ENCODE measurements at places on chromosomes 4 and X.

- no peak for DNase-seq
Measured at GRCh38 chrX:120452131-120452530, 17.0 kb downstream of the LAMP2 start.

GRCh38 chrX:32842053-32842452 is 369.3 kb downstream of the DMD start:
- no peak for DNase-seq

- no peak for DNase-seq
Measured at GRCh38 chr4:54097152-54097551, 2.8 kb upstream of the GSX2 start.

DNA sequence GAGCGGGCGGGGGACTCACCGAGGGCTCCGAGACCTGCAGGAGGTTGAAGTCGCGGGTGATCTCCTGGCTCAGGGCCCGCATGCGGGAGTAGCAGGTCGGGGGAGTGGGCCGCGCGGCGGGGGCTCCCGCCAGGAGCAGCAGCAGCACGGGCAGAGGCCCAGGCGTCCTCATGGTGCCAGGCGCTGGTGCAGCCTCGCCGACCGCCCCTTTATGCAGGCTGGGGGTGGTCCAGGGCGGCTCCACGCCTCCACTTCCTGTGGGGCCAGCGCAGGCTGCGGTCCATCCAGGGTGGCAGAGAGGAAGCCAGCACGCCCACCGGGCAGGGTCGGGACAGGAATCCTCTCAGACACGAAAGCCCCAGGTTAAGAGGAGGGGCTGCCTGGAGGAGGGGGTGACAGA is at the start of gene CYTL1:
CYTL1 (minus strand) TSS at position 185 of the 400 bp plus-strand sequence; CDS start at position 172, 13 bp downstream.
- no peak for DNase-seq

GRCh38 chr4:5391492-5391891 is 316.9 kb downstream of the EVC2 start:
- DNase-seq: no peak

GRCh38 chrX:23554304-23554703 is 113.0 kb upstream of the PRDX4 start:
- DNase-seq: no peak

GRCh38 chr4:8050555-8051206 is 107.9 kb downstream of the ABLIM2 start:
- DNase-seq: peak; percentile 73

DNA sequence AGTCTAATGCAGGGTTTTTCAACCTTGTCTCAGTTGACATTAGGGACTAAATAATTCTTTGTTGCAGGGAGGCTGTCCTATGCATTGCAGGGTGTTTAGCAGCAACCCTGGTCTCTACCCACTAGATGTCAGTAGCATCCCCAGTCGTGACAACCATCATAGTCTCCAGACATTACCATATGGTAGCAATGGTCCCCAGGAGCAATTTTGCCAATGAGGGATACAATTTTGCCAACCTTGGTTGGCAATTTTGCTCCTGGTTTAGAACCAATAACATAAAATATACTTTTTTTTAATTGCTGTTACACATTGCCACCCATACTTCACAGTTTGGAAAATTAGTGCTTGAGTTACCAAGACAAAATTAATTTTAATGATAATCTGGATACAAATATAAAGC is 6.0 kb downstream of the EREG start:
- peak; percentile 8 for DNase-seq

- no peak for DNase-seq
Measured at GRCh38 chr4:4981427-4981826, 37.8 kb downstream of the CYTL1 start.

DNA sequence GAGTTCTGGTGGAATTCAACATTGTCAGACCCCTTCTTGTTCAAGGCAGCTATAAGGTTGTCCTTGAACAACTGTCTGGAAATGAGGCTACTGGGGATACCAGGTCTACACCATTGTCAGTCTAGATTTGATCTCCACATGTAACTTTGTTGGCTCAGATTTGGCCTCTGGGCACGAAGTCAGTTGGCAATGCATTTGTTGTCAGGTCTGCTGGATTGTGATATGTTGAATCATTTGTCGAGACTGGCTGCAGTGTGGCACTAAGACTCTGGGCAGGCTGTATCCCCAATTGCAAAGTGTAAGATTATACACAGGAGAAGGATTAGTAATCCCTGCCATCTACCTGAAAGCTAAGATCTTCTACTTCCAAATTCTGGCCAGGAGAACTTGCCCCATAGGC is 26.5 kb downstream of the ZNF81 start:
- DNase-seq: no peak

- no peak for DNase-seq
Measured at GRCh38 chrX:135596495-135596894, 76.0 kb downstream of the INTS6L start.

DNA sequence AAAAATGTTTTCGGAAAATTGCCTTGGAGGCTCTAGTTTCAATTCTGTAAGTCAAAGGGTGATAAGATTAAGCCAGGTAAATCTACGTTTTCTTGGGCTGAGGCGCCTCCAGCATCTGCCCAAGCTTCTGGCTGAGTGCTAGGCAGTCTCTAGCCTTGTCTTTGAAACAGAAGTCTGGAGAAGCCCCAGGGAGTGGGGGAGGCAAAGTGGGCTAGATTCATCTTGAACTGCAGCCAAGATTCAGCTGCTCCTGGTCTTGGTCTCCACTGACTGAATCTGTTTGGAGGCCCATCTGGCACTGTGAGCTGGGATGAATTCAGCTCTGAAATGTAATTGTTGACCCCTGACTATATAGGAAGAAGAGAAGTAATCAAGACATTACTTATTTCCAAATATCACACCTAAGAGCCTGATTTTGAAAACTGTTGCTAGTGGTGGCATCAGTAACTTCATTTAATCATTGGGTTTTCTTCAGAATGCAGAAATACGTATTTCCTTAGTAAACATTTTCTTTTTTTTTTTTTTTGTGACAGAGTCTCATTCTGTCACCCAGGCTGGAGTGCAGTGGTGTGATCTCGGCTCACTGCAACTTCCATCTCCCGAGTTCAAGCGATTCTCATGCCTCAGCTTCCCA is 187.3 kb upstream of the LEF1 start:
- no peak for DNase-seq

- no peak for DNase-seq
Measured at GRCh38 chr4:183097231-183098018, 1.6 kb upstream of the WWC2 start.

DNA sequence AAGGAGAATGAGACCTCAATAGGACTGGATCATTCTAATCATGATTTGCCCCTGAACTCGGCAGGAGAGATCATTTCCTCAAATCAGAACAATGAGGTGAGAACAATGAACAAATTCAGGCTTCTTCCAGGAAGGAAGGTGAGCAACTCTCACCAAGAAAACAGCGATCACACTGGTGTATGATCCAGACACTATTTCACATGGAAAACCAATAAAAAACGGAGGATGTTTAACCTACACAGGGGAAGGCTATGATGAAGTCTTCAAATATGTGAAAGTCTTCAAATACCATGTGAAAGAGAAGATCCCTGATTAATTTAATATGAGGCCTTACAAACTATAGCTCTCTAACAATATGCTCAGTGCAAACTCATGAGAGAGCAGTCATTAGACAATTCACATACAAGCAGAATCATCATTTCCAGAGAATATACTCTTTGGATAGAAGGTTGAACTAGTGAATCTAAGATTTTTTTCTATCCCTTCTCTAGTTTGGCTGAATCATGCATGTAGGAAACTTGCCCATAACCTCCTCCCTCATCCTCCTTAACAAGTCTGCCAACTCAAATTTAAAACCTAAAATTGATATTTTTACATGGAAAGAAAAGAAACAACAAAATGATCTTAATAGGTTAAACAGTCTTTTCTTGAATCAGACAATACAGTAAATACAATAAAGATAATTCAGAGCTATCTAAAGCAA is 122.5 kb downstream of the ADAMTS3 start:
- no peak for DNase-seq

DNA sequence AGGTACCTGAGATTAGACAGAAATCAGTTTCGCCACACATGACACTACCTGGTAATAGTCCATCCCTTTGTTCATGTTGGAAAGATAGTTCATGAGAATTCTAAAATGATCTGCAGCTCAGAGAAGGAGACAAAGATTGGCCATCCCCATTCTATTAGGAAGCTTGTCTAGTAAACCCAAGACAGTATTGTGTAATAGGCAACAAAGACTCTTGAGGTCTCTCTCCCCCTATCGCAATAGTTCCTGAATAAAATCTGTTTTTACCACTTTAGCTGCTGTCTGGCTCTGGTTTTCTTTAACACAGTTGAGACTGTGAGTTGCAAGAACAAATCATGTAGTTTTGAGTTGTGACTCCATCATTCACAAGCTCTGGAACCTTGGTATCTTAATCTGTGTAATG is 14.8 kb upstream of the BBS7 start:
- DNase-seq: no peak

DNA sequence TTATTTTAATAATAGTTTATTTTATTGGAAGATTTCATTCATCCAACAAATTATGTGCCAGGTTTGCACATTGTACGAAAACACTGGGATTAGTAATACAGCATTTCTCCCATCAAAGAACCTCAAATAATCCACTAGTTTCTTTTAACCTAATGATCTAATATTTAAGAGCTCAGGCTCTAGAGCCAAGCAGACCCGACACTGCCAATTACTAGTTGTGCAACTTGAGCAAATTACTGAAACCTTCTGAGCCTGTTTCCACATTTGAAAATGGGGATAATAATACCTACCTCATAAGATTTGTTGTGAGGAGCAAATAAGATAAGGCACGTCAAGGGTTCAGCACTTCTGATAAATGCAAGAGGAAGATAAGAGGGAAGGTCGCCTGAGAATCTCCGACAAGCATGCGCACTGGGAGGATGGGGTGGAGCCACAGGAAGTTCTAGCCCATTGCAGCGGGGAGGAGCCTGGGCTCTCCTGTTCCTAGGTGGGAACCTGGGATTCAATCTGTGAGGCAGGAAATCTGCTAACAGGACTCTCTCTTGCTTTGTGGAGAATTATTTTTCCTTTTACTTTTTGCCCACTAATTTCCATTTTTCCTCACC is 141.5 kb upstream of the SMAD1 start:
- DNase-seq: no peak

DNA sequence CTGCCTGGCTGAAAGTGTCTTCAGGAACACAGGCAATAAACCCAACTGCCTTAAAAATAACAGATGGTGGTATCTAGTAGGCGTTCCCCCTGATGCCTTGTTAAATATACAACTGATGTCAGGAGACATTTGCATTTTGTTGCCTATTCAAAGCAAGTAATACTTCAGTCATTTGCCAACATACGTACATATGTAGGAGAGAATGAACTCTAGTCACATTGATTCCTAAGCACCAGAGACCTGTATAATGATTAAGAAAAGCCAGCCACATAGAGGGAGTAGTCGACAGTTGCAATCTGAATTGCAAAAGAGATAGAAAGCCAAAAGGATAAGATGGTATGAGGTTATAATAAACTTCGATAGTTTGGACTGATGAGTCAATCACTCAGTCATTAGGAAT is 191.0 kb upstream of the EMCN start:
- no peak for DNase-seq

GRCh38 chr4:141499261-141499853 is 137.0 kb upstream of the IL15 start:
- DNase-seq: no peak

DNA sequence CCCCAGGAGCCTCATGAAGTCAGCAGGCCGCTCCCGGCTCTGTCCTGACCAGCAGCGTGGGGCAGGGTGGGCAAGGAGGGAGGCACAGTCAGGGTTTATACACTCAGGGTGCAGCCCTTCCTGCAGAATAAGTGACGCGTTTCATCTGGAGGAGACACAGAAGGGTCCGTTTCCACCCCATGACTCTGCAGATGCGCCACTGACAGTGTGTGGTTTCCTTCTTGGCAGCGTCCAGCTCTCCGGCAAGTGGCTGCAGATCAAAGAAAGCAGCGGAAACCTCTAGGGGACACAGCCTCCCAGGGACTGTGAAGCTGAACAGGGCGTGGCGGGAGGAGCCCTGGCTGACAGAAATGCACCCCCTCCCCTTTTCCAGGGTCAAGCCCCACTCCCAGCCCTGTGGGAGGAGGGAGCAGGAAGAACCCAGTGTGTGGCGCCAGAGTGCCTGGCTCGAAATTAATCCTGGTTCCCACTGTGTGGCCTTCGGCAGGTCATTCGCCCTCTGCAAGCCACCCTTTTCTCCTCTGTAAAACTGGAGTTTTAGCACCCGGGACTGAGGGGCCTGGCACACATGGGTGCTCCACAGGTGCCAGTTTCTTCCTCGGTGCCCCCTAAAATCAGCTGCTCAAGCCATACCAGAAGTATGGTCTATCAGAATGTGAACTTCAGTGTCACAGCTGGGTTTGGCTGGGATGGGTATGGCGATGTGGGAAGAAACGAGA is 17.3 kb upstream of the TBC1D14 start:
- DNase-seq: no peak

DNA sequence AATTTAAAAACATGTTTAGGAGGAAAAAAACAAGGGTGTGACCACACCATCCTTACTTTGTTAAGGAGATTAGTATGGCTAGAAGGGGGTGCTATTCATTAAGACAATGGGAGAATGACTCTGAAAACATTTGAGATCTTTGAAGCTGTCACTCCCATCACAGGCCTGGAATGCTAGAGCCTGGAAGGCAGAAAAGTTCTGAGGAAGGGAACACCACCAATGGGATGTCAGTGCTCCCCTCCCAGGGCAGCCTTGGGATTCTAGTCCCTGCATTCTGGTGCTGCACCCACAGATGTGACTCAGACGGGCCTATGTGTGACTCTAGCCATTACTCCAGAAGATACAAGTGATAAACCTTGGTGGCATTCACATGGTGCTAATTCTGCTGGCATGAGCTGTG is 162.2 kb upstream of the ANXA10 start:
- no peak for DNase-seq

- no peak for DNase-seq
Measured at GRCh38 chrX:150063138-150063518, 124.8 kb upstream of the EOLA2 start.

DNA sequence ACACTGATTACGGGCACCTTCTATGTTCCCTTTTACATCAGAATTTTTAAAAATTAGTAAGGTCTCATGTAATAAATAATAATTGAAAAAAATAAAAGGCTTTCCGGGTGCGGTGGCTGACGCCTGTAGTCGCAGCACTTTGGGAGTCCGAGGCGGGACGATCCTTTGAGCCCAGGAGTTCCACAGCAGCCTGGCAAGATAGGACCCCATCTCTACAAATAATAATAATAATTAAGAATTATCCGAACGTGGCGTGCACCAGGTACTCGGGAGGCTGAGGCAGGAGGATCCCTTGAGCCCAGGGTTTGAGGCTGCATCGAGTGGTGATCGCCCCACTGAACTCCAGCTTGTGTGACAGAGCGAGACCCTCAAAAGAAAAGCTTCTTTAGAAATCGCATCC is 771 bp upstream of the LAMTOR3 start:
- no peak for DNase-seq

GRCh38 chr4:8041868-8042267 is 102.2 kb upstream of the AFAP1 start:
- DNase-seq: no peak

GRCh38 chr4:6272863-6273660 is 3.4 kb downstream of the WFS1 start:
- no peak for DNase-seq

DNA sequence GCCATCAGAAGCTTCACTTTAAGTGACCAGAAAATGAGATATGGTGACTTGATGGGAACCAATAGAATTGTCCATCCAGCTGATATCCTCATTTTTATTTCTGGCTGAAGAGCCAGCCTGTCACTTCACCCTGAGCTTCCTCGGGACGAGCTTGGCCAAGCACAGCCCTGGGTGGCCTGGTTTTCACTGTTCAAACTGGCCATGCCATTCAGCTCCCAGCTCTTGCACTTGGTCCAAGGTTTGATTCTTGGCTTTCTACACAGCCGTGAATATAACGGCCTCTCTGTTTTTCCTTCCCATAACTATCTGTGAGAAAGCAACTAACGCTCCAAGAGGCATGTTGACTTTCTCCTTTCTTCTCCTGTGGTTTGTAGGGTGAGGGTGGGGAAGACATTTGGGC is 71.9 kb downstream of the LIMCH1 start:
- DNase-seq: no peak

Data from hypothalamus (tissue), 51 donors.